ENCODE measurements at places on chromosomes 12 and 14. TPM values are rescaled to one million over a fixed set of nuclear protein-coding genes. Genes with fewer than 3 reads are reported as not detected.
A peak's percentile ranks its signal among the peaks of the same experiment; 100 is the strongest.

MGST1 gene
- total RNA-seq = 134 TPM

TIGAR gene
- total RNA-seq = 9.1 TPM

DNA sequence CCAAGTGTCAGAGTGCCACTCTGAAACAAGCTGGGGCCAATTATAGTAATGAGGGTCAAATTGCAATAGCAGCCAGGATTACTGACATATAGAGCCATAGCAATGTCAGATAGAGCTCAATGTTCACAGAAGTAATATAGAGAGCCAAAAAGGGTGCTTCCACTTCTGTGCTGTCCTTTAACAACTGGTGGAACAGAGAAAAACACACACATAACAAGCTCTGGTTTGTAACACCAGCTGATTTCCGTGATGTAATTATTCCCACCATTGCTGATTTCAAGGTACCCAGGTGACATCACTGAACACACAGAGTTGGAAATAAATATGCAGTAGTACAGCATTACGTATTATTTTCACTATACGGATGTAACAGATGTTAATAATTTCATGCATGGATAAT lies 3.0 kb upstream of the CLEC2B start:
- H3K4me1 ChIP-seq = no peaks in the 10 kb centered on the region
- no peak for DNase-seq
- H3K27ac ChIP-seq = no peak overlapping the region
- no peak overlapping the region for H3K4me3 ChIP-seq
- no peaks in the 10 kb centered on the region for H3K36me3 ChIP-seq

GRCh38 chr14:21032326-21033132 lies 2.1 kb downstream of the RNASE13 start:
- H3K4me1 ChIP-seq = no peaks in the 10 kb centered on the region
- DNase-seq = no peak
- H3K4me3 ChIP-seq = no peak overlapping the region
- no peaks in the 10 kb centered on the region for H3K27me3 ChIP-seq
- H3K27ac ChIP-seq = no peak overlapping the region

DNA sequence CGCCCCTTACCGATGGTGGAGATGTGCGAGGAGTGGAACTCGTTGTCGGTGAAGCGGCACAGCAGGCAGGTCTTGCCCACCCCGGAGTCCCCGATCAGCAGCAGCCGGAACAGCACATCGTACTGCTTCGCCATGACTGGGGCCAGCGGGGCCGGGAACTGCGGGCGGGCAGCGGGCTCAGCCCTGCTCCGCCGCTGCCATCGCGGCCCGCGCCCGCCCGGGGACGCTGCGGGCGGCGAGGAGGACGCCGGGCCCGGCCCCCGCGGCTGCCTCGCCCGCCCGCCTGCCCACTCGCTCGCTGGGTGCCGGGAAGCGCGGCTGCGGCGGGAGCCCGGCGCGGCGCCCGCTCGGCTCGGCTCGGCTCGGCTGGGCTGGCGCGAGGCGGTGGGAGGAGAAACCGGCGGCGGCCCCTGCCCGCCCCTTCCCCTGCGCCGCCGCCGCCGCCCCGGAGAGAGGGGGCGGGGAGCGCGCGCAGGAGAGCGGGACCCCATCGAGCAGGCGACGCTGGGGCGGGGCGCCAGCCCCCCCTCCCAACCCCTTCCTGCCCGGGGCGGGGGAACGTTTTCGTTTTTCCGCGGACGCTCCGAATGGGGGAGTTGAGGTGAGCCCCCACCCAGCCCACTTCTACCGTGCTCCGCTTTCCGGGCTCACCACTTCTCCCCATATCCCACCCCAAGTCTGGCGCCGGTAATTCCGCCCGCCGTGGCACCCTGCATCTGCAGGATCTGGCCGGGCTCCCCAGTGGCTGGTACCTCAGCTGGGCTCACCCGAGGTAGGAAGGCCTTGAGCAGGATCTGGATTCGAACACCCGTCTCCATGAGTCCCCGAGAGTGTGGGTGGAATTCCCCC lies at the start of gene RAB15:
RAB15 (minus strand) TSS at position 394 of the 849 bp plus-strand sequence; CDS start at position 134, 260 bp downstream.
- H3K27ac ChIP-seq = no peak within 1 kb of the TSS
- H3K27me3 ChIP-seq = no peaks in the 10 kb centered on the region
- peak within 1 kb of the TSS; percentile 69 for H3K4me3 ChIP-seq
- no peaks in the 10 kb centered on the region for H3K36me3 ChIP-seq
- peak; percentile 53 for DNase-seq

All from lung (tissue), 17 donors.